CD8-positive, alpha-beta T cell (primary cell): ENCODE measurements at places on chromosomes 12 and 14.

- no peak for DNase-seq
These were observed 12.5 kb downstream of the TAS2R13 start for GRCh38 chr12:10896854-10897253.

GRCh38 chr12:49542592-49543160 is 3.8 kb downstream of the KCNH3 start:
- no peak for DNase-seq

DNA sequence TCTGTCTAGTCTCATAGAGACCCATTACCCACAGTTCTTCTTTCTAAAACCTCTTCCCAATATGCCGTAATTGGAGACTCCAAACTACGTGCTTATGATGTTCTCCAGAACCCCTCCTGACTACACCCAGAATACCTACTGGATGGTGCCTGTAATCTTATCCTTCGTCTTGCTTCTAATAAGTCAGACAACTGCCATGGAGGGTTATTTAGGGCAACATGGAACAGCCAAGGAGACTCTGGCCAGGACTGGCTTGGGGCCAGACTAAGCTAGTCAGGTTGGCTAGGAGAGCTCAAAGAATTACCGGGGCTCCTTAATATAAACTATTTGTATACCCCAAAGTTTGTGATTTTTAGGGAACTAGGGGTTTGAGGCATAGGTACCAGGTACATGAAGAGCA is 6.8 kb downstream of the PFKM start:
- no peak for DNase-seq

- no peak for DNase-seq
These were observed 10.3 kb upstream of the ZNF84 start for GRCh38 chr12:133026996-133027395.

DNA sequence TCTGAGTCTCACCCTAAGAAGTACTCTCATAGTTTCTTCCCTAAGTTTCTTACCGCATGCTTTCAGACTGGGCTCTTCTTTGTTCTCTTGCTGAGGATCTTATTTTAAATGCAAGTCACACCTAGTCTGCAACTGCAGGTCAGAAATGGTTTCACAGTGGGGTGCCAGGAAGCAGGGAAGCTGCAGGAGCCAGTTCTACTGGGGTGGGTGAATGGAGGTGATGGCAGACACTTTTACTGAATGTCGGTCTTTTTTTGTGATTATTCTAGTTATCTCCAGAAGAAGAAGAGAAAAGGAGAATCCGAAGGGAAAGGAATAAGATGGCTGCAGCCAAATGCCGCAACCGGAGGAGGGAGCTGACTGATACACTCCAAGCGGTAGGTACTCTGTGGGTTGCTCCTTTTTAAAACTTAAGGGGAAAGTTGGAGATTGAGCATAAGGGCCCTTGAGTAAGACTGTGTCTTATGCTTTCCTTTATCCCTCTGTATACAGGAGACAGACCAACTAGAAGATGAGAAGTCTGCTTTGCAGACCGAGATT is 1.7 kb downstream of the FOS start:
- no peak for DNase-seq

DNA sequence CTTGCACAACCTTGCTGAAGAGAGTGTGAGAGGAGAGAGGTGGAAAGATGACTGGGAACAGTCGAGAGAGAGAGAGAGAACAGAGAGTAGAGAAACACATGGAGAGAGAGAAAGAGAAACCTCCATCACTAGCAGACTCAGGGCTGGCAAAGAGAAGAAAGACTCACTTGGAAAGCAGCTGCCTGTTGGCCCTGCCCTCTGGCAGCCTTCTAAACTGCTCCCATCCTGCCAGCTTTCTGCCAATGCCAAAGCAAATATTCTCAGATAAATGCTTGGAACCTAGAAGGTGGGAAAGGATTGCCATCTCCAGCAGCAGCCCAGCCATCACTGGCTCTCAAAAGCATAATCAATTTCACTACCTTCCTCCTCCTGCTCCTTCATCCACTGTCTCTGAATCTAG is 107.9 kb upstream of the WSCD2 start:
- DNase-seq, result no peak

- no peak for DNase-seq
These were observed 22.6 kb downstream of the DYNC1H1 start for GRCh38 chr14:101986953-101987352.

DNA sequence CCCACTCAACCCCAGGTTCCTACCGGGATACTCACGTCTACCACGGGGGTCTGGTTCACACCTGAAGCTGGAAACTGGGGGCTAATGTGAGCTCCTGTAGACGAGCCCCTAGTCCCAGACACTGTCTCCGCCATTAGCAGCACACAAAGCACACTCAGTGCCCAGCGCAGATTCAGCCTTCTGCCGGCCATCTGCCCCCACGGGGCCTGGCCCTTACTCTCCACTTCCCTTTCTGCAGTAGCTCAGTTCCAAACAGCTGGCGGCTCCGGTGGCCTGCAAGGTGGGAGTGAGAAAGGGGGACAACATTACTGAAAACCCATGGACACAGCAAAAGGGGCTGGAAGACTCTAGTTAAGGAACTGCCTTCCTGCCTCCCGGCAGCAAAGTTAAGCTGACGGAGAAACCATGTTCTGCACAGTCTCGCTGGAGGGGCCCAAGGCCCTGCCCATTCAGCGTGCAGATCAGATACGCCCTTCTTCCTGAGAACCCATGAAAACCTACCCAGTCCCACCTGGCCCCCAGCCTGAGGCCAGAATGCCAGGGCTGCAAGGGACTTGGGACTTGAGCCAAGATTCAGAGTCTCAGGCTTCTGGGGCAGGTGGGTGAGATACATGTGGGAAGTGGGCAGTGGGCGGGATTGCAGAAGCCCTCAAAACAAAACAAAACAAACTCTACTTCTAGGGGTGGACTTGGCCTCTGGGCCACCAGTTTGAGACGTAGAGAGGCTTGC is 2.1 kb downstream of the SLC8B1 start:
- no peak for DNase-seq

- no peak for DNase-seq
These were observed 1263.0 kb downstream of the LRFN5 start for GRCh38 chr14:42869681-42870080.
